Esophagus mucosa (tissue), 1 donor: ENCODE measurements at places on chromosomes 1 and 21.

- no peak for ATAC-seq
These were observed 2.6 kb upstream of the GLUL start for GRCh38 chr1:182394055-182394775.

GRCh38 chr1:26482921-26483320 is 10.7 kb downstream of the HMGN2 start:
- ATAC-seq: no peak

DNA sequence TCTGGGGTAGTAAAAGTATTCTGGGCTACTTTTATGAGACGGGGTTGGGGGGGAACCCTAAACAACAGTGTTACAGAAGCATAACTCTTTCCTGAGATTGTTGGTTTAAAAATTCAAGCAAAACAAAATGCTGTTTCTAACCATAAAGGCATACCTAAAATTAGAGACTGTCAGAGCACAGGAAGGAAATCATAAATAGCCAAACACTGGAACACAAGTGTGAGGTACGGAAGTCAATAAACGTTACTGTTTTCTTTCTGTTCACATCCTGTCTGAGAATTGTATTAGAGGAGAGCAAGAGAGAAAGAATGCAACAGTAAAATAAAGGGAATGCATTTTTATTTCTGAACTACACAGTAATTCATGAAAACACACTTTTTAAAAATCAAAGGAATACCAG is 42.8 kb upstream of the IL12RB2 start:
- no peak for ATAC-seq

- no peak for ATAC-seq
These were observed 47.6 kb downstream of the RASSF5 start for GRCh38 chr1:206554701-206555472.

DNA sequence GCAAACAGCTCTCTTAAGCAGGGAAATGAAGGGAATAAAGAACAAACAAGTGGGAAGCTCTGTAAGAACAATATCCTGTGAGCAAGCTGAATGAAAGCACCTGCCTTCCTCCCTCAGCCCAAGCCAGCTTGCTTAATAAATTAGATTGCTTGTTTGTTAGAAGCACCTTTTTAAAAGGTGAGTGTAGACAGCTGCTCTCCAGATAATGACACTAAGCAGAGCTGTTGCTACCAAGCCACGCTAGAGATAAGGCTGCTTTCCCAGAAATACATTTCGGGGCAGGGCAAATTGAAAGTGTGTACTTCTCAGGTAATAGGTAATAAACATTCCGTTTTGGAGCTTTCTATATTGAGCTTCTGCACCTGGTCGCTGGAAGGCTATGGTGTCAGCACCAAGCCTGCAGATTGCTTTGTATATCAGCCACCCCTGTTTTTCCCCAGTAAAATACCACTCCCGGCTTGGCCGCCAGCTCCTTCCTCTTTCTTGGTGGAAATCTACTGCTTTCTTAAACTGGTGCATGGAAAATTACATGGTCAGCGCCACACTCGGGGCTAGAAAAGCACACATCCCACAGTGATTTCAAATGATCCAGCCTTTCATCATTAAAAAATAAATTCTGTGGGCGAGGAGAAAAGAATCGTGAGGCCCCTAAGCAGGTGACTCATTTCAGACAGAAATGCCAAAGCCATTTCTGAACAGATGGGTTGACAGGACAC is 151.3 kb downstream of the ETS2 start:
- no peak for ATAC-seq

DNA sequence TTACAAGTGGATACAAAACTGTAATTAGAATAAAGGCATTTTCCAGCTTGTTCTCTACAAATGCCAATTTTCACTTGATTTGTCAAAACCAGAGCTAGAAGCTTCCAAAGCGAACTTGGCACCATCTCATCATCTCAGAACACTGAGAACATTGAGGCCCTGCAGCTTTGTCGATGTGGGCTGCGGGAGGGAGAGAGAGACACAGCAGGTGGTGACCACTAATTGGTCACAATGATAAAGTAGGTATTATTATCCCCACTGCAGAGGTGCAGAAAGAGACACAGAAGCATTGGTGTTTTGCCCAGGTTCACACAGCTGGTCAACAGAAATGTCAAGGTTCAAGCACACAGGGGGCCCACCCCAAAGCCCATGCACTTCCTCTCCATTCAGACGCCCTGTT is 72.2 kb upstream of the KRTAP19-8 start:
- ATAC-seq: no peak

GRCh38 chr1:213891989-213892902 is 95.5 kb upstream of the PROX1 start:
- no peak for ATAC-seq

- peak; percentile 62 for ATAC-seq
These were observed 594.7 kb upstream of the CAMK1G start for GRCh38 chr1:208988811-208989222.

DNA sequence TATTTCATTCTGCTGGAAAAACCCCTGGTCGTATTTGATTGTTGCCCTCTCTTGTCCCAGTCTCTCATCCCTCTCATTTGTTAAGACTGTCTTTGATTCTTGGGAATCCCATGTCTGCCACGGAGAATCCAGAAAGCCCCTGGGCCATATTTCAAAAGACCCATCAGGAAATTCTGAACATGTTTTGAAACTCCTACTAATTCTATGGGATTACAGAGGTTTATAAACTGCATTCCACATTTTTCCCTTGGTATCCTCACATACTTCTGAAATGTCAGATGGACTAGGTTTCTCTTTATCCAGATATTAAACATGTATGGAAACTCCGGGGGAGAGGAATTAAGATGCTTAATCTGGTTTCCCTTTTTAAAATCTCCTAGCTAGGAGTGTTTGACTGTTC is 80.0 kb downstream of the HUNK start:
- ATAC-seq: no peak

- no peak for ATAC-seq
These were observed 77.5 kb downstream of the RRAGC start for GRCh38 chr1:38781872-38782617.

DNA sequence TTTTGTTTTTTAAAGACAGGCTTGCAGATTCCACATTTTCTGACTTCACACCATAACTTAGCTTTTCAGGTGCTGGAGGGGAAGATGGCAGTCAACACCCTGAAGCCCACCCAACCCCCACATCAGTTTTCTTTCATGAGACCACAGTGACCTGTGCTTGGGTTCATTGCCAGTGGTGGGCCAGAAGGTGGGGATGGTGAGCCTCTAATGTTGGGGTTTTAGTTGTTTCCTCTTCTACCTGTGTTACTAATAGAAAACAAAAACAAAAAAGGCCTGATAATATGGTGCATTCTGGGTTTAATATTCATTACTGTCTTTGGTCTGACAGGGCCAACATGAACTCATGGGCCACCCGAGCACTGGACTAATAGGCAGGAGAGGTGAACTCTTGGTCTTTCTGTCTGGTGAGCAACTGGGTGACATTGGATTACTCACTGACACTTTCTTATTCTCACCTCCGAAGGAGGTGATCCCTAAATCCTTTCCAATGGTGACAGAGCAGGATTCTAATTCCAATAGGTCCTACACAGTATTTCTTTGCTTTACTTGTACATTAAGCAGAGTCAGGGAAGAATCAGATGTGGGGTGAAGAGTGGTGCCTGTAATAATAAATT is 132.8 kb downstream of the CLIC6 start:
- ATAC-seq: peak; percentile 61

DNA sequence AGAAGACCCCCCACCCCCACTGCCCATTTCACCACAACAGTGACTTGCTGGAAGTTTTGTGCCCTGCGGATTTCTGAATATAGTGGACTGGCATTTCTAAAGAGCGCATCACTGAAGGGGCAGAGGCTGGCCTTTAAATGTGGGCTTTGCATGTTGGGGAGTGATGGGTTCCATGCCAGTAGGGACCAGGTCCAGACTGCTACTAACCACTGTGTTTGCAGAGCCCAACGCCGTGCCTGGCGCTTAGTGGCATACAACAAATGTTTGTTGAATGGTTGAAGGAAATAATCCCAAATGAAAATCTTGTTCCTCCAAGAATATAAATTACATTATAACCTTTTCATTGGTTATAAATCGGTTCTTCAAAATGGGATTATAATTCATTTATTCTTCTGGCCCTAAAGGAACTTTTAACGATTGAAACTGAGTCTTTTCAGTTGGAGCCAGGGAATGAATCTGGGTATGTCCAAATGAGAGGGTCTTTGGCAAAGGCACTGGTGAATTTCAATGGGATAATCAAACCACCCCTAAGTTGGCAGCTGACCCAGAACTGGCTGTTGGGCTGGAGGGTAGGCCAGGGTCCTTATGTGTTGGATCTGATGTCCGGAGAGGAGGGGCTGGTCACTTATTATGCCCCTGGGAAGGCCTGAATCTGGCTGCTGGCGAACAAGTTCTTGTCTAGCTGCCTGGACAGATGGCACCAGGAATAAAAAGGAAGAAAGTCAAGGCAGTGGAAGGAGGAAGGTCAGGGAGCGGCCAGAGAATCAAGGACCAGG is 13.8 kb upstream of the SDHB start:
- ATAC-seq: no peak

DNA sequence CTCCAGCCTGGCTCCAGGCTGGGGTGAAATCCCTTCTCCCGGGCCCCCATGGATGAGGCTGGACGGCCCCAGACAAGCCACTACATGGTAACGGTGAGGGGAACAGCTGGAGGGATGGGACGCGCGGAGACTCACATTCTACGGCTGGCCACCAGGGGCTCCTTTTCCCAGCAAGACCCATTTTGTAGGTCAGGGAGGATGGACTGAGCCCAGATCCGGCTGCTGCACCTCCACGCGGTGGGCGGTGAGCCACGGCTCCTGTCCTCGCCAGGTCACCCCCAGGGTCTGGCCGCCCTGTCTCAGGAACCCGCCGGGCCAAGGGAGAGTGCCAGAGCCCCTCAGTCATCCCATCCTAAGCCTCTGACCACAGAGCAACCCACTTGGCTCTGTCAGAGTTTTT is 75.0 kb upstream of the ACTRT2 start:
- ATAC-seq: no peak

GRCh38 chr21:29181799-29182470 is 51.5 kb downstream of the MAP3K7CL start:
- ATAC-seq: peak; percentile 84

- no peak for ATAC-seq
These were observed 48.4 kb downstream of the NEK7 start for GRCh38 chr1:198205016-198205684.

- ATAC-seq: no peak
These were observed 132.1 kb downstream of the RHOU start for GRCh38 chr1:228867108-228867950.

DNA sequence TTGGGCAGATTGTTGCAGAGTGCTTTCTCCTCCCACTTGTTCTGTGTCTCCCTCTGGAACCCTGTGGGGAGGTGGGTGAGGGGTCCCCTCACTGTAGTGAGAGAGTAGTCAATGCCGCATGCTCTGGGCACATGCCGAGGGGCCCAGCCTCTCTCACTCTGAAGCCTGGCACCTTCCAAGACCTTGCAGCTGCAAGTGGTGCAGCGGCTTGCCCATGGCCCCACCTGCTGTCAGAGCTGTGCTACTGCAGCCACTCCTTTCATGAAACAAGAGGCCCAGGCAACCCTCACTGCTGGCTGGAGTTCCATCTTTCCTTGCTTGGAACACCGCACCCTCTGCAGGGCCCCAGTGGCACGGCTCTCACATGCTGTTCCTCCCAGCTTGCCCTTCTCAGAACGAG is 58.4 kb upstream of the COL6A1 start:
- ATAC-seq: peak; percentile 93

DNA sequence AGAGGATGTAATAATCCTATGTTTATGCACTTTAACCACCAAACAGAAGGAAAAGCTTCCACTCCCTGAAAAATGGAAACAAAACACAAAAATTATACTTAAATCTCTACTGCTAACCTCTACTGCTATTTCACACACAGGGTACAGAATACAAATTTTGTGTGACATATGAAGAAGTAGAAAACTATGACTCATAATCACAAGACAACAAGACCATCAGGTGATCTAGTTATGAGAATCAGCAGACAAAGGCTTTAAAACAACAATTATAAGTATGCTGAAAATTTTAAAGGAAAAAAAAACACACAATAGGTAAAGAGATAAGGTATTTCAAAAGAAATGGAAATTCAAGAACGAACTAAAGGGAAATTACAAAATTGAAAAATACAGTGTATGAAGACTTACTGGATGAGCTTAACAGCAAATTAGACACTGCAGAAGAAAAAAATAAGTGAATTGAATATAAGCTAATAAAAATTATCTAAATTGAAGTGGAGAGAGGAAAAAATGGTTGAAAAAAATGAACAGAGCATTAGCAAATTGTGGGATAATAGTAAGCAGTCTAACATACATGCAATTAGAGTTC is 13.6 kb upstream of the NAV1 start:
- no peak for ATAC-seq

DNA sequence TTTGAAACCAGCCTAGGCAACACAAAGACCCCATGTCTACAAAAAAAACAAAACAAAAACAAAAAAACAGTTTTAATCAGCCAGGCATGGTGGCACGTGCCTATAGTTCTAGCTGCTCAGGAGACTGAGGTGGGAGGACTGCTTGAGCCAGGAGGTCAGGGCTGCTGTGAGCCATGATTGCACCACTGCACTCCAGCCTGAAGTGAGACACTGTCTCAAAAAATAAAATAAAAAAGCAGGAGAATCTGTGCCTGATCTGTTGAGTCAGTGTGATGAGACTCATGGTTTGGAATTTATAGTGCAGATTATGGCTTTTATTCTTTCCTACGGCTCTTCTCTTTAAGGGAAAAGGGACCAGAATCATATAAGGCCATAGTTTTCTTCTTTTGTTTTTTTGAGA is 16.5 kb downstream of the TRIT1 start:
- no peak for ATAC-seq

DNA sequence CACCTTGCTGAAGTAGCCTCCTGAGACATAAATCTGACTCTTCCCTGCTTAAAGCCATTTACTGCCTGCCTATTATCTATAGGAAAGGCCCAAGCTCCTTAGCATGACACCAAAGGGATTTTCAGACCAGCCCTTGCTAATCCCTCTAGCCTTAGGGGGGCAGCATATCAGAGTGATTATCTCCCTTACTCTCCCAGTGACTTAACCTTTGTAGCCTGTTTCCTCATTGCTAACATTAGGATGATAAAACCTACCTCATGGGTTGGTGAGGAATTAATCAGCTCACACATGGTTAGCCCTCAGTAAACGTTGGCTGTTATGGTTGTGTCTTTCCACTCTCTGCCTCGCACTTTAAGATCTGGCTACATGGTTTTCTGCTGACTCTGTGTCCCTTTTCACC is 70.1 kb downstream of the ROR1 start:
- ATAC-seq: no peak

DNA sequence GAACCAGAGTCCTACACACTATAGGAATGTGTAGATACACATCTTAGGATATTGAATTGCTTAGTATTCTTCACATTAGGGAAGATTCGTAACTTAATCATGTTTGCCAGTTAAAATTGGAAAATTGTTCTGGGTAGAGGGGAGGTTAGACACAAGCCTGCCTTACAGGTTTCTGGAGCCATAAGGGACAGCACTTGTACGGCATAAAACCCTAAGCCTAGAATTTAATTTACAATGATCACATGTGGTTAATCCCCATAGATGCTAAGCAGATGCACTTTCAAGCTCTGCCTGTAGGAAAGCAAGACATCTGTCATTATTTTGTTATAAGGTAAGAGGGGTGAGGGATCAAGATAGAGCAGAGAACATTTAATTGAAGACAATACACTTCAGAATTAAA is 820.7 kb downstream of the NCAM2 start:
- no peak for ATAC-seq
